ENCODE measurements at places on chromosomes 4 and X. TPM values are rescaled to one million over a fixed set of nuclear protein-coding genes. Genes with fewer than 3 reads are reported as not detected.

- DNase-seq, result peak; percentile 56
Observed at GRCh38 chr4:1053080-1053661, 41.7 kb downstream of the FGFRL1 start.

DNA sequence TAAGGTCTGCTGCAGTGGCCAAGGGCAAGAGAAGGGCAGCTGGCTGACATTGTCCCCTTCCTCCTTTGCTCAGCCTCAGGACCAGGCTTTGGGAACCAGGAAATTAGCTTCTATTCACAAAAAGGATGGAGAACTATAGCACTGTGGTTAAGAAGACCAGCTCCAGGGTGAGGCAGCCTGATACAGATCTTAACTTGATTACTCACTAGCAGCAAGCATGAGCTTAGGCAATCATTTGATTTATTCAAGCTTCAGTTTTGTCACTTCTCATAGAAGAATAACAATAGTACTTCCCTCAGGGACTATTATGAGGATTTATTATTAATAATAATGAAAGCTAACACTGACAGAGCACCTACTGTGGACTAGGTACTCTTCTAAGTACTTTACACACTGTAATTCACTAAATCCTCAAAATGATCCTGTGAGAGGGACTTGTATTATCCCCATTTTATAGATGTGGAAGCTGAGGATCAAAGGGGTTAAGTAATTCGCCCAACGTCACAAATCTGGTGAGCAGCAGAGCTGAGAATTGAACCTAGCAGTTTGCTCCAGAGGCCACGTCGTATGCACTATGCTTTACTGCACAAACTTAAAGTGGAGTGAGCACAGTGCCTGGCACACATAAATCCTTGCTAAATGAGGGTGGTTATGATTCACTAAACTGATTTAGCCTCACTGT lies 130.4 kb upstream of the PAK3 start:
- DNase-seq, result no peak

DNA sequence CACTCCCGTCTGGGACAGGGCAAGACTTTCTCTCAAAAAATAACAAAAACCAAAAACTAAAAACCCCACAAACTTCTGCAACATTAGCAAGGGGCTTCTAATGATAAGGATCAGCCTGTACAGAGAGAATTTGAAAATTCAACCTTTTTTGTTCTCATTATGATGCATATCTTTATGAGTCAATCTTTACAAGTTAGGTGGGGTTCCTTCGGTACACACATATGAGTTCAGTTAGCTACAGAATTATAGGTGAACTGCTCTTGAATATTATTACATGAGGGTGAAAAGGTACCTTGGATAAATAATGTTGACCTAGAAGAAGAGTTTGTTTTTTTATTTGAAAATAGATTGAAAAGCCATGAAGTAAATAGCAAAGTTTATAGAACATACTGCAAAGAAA lies 252.7 kb downstream of the UNC5C start:
- DNase-seq, result no peak

The GPC3 gene
- polyA plus RNA-seq, result 0.60 TPM

The ARMCX2 gene
- 9.8 TPM for polyA plus RNA-seq

Data from sigmoid colon (tissue), 7 donors.